OCI-LY7 (cell line): ENCODE measurements at places on chromosomes 3 and 15.

DNA sequence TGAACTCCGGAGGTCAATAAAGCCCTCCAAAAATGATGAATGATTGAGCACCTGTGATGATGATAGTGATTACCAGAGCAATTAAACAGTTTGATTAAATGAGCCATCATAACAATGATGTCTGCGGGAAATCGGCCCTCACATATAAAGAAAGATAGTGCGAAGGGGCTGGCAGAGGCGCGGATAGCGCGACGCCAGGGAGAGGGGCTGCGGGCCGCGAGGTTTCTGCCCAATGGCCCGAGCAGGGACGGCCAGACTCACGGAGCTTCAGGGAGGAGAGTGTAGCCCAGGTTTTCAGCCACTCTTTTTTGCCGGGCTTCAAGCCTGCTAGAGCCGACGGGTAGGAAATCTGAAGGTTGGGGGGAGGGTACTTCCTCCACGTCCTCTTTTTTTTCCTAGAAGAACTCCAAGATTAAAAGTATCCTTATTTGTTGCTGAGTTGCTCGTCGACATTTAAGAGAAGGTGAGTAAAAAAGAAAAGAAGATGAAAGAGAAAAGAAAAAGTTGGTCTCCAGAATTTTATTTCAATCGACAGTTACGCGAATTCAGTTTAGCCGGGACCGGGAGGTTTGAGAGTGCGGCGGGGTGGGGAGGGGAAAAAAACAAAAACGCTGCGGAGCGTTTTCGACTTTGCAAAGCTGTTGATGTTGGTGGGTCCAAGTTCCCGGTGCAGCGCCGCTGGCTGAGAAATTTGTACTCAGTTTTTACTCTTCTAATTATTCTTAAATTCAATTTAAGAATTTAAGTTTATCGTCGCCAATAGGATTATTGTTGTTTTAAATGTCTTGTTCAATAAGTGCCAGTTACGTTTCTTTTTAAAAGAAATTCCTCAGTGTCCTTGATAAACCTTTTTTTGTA, 2.2 kb upstream of the MEIS2 start:
- DNase-seq: peak; percentile 12

- DNase-seq: peak; percentile 75
These were observed 37.6 kb downstream of the NCEH1 start for GRCh38 chr3:172673210-172673679.

DNA sequence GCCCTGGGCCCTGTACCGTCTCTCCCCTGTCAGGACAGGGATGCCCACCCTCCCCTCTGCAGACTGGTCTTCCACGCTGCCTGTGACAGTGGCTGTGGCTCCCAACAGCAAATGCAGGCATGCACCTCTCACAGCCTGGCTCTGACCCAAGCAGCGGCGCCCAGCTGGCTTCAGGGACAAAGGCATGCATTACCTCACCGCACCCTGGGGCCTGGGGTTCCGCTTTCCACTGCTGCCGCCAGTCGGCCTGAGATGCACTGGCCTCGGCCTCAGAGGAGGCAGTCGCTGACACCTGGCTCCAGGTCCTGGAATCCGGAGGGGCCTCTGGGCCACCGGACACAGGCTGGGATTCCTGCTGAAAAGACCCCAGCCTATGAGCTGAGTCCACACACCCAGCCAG, 70.3 kb downstream of the SCN5A start:
- DNase-seq: no peak

- peak; percentile 88 for DNase-seq
These were observed 63.3 kb downstream of the ABTB1 start for GRCh38 chr3:127735767-127736693.

DNA sequence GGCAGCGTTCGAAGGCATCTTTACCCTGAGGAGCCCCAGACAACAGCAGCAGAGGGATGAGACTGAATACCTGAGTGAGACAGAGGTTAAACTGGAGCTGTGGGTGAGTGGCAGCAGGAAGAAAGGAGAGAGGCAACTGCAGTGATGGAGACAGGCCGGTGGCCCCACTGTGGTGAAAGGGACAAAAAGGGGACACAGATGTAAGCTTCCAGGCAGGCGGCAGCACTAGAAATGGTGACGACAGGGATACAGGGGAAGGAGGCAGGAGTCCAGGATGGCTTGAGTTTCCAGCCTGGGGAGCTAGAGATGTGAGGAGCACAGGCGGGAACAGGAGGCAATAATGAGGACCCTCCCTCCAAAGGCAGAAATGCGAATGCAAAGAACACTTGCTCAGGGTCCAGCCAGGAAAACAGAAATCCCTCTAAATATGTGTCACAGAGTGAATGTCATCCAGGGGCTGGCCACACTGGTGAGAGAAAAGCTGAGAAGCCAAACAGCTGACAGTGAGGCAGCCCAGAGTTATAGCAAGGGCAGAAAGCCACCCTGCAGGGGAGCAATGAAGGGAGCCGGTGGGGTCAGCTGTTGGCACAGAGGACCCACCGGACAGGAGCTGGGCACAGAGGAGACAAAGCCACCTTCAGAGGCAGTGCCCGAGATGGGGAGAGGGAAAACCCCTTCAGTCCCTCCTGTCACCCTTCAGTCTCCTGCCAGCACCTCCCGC, 70.1 kb downstream of the TBC1D2B start:
- no peak for DNase-seq
